Kidney glomerular epithelial cell (primary cell): ENCODE measurements at places on chromosomes 5 and 9.

GRCh38 chr5:82297711-82298110 is 19.6 kb upstream of the RPS23 start:
- no peak for DNase-seq

GRCh38 chr5:136028782-136029742 is at the start of gene TGFBI:
Gene TGFBI, plus strand, starts transcription at chr5:136028988. Its CDS starts 68 bp downstream, at chr5:136029056.
- DNase-seq, result peak; percentile 15

- no peak for DNase-seq
Observed at GRCh38 chr9:79592726-79593493, 21.1 kb downstream of the TLE4 start.

GRCh38 chr5:60700416-60700757 is 421 bp upstream of the DEPDC1B start:
- no peak for DNase-seq

GRCh38 chr9:80496901-80497556 is 925.3 kb downstream of the TLE4 start:
- DNase-seq, result no peak

DNA sequence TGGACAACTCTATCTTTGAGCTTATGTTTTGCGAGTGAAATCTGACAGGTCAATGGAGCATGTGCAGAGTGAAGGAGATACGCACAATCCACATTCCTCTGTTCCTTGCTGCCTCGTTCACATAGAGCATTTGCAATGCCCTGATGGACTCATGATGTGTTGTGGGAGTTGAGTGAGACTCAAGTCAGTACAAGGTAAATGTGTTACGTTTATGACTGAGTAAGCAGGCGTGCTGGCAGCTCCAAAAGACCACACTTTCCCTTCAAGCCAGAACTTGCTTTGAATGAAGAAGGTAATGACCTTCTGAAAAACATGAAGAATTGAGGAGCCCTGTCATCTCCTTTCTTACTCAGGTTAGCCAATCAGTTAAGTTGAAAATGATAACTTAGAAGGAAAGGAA is 477.8 kb downstream of the CTNND2 start:
- DNase-seq, result no peak

DNA sequence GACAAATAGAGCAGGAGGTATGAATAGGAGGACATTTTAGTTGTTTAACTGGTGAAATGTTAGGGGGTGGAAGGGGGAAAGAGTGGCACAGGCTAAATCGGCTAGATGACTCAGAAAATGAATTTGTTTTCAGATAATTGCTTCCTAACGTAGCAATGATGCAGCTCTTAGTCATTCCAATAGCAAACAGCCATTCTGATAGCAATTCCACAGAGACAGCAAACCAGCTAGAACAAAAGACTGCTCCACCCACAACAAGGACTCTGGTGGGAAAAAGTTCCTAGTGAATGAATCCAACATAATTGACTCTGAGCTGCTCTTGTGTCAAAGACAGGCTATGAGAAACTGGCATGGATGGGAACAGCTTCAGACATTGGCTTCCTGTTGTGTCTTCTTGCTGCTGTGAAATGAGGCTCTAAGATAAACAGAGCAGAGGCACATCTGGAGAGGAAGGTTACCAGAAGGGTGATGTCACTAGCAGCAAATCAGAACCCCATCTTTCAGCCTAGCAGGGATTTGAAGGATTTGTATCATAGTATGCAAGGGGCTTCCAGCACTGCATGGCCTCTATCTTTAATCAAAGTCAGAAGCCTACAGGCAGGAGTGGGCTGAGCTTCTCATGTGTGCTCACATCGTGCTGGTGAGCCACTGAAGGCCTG is 28.1 kb upstream of the F2RL1 start:
- peak; percentile 97 for DNase-seq

GRCh38 chr5:167861129-167861927 is 430.1 kb upstream of the WWC1 start:
- DNase-seq, result no peak

DNA sequence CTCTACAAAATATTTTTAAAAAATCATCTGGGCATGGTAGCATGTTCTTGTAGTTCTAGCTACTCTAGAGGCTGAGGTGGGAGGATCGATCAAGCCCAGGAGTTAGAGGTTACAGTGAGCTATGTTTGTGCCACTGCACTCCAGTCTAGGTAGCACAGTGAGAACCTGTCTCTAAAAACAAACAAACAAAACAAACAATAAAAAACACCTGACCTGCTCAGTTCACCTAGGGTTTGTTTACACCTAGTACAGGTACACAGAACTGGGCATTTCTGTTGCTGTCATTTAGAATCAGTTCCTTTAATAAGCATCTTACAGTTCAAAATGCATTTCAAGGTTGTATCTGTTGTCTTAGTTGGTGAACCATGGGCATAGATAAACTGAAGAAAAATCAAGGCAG is 95.3 kb downstream of the MEGF10 start:
- DNase-seq, result no peak

DNA sequence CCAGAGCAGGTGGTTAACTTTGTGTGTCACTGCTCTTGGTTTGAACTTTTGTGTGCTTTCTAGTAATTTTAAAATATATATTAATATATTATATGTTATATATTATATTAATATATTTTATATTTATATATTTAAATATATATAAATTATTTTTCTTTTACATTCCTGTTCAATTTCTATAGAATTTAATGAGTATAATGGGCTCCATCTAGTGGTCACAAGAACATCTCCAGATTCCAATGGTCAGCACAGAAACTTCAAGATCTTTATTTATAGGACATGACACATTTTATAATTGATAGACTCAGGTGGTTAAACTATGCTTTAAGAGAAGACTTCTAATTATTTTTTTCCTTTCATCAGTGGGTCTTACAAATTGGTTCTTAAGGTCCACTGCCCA is 39.1 kb downstream of the COL23A1 start:
- peak; percentile 52 for DNase-seq

- DNase-seq, result no peak
Observed at GRCh38 chr5:74476819-74477453, 163.6 kb downstream of the ENC1 start.

- DNase-seq, result no peak
Observed at GRCh38 chr5:133029416-133029815, 3.1 kb upstream of the ZCCHC10 start.

GRCh38 chr5:166045961-166046360 is 2245.5 kb upstream of the WWC1 start:
- DNase-seq, result no peak

- no peak for DNase-seq
Observed at GRCh38 chr5:38393636-38394035, 135.3 kb downstream of the EGFLAM start.

GRCh38 chr5:77181596-77182304 is 28.7 kb upstream of the PDE8B start:
- no peak for DNase-seq

DNA sequence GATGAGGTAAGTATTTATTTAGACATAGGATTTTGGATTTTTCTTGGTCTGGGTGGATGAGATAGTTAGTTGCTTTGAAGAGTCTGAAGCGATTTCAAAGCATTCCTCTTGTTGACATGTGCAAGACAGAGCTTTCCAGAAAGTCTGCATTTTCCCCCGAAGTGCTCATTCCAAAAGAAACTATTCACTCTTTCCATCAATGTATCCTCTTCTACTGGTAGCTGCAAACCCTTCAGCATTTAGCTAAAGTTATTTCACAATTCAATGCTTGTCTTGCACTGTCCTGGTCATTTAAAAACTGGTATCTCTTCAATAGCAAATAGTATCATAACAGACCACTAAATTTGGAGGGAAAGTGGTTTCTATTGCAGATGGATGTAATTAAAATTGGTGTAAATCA is 13.0 kb downstream of the NREP start:
- DNase-seq, result no peak

GRCh38 chr5:78971998-78972397 is 13.1 kb downstream of the ARSB start:
- no peak for DNase-seq

GRCh38 chr9:135879237-135879601 is 28.1 kb downstream of the CAMSAP1 start:
- DNase-seq, result no peak

GRCh38 chr9:38226491-38226951 is 157.5 kb upstream of the SHB start:
- DNase-seq, result no peak

GRCh38 chr5:88690409-88691229 is 192.4 kb downstream of the MEF2C start:
- DNase-seq, result peak; percentile 50

DNA sequence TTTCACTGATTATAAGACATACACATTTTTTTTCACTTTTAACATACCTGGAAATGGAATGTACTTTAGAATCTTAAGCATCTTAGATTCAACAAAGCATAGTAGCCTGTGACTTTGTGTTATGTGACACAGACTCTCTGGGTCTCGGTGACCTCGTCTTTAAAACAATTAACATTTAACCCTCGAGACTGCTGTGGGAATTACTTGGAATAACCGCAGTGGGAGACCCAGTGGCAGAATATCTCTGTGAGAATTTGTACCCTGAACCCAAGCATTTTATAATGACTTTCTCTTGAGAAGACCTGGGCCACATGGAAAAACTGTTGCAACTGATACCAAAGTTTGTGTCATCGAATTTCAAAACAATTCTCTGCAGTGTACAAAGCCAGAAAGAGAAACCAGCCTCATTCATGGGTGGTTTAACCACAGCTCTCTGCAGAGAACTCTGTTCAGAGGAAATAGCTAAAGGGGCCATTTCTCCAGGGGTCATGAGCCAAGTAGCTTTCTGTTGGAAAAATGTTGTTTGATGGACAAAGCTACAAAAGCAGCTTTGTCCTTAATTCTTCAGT is 10.0 kb upstream of the RETREG1 start:
- no peak for DNase-seq

DNA sequence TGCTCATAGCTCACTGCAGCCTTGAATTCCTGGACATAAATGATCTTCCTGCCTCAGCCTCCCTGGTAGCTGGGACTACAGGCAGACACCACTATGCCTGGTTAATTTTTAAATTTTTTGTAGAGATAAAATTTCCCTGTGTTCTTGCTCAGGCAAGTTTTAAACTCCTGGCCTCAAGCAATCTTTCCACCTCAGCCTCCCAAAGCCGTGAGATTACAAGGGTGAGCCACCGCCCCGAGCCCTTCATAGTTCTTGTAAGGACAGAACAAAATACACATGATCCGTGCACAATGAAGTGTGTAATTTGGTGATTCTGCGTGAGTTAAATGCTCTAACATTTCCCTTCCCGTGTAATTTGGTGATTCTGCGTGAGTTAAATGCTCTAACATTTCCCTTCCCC is 27.7 kb upstream of the MYO10 start:
- DNase-seq, result no peak

GRCh38 chr5:136622747-136623146 is 257.4 kb upstream of the TRPC7 start:
- DNase-seq, result no peak

- DNase-seq, result no peak
Observed at GRCh38 chr5:36177154-36177553, 25.2 kb downstream of the SKP2 start.

- no peak for DNase-seq
Observed at GRCh38 chr5:151703780-151704179, 17.1 kb upstream of the SPARC start.

DNA sequence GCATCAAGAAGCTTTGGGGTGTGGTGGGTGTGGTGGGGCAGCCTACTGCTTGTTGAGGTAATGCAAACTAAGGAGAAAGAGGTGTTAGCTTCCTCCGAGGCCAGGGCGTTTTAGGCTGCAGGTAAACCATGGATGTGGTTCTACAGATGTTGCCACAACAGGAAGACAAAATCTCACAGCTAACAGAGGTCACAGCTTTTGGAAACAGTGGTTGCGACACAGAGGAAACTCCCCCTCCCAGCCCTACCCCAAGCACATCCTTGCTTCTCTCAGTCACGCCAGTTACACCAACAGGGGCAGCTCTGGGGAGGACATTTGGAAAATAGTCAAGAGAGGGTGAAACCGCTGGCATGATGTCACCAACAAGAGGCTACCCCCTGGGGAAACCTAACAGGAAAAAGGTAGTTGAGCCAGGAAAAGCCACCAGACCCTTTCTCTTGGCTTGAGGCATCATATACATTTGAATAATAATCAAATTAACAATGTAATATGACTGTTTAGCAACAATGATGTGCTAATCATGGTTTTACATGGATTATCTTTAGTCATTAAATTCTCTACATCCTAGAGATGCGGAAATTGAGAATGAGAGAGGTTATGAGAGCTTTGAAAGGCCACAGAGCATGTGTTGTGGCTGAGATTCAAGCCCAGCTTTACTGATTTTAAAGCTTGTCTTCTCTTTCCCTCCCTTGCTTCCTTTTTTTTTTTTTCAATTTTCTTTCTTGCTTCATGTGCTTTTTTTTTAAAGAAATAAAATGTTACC is 82.2 kb upstream of the IL12B start:
- DNase-seq, result no peak

- DNase-seq, result no peak
Observed at GRCh38 chr5:172573120-172573882, 67.8 kb upstream of the NEURL1B start.
